Osteocyte (in vitro differentiated cells): ENCODE measurements at places on chromosomes 4 and X.

- DNase-seq: no peak
Observed at GRCh38 chrX:23327104-23327503, 7.5 kb upstream of the PTCHD1 start.

GRCh38 chr4:123853651-123854050 lies 457.1 kb downstream of the SPRY1 start:
- DNase-seq: no peak

DNA sequence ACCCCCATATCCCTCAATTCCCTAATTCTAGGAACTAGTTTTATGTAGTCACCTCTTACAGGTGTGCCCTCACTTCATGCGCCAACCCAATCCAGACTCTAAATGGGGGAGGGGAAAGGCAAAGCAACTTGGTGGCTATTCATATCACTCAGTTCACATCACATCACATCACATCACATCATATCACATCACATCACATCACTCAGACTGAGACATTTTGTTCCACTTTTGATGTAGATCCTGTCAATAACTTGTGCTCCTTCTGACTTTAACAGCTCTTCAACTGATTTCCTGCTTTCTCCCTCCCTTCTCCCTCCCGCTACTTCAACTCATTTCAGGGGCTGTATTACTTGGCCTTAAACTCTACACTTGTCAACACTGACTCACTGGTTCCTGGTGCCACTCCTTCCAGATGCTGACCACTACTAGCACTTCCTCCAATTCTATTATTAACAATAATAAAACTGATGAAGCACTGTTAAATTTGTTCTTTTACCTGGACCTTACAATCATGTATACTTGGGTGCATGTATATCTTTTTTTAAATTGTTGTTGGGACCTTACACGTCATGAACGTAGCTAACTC lies 29.1 kb upstream of the PLS3 start:
- no peak for DNase-seq

- no peak for DNase-seq
Observed at GRCh38 chr4:107931775-107932321, 499 bp downstream of the CYP2U1 start.

GRCh38 chrX:38206542-38206941 lies 14.1 kb downstream of the SRPX start:
- DNase-seq: no peak

- DNase-seq: no peak
Observed at GRCh38 chrX:9525511-9526248, 60.8 kb downstream of the TBL1X start.

DNA sequence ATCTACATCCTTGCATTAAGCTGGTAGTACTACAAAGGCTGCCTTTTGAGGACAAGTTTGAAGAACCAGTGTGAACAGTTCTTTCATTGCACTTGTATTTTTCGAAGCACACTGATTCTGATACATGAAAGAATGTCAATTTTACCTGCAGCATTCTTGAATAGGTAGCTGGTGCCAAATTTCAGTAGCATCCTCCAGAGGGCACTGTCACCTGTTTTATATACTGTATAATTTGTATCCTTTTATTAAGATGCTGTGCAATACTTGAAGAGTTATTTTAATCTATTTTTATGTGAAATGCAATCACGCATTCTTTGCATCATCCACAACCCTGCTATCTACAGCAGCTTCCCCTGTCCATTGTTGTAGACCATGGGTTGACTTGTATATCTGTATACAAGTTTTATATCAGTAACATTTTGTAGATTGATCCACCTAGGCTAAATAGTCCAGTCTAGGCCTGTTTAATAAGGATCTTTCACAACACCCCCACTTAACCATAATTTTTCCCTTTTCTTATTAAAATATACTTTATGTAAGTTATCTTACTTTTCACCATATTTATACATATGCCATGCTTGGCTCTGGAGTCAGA lies 325.7 kb downstream of the PCDH7 start:
- no peak for DNase-seq

DNA sequence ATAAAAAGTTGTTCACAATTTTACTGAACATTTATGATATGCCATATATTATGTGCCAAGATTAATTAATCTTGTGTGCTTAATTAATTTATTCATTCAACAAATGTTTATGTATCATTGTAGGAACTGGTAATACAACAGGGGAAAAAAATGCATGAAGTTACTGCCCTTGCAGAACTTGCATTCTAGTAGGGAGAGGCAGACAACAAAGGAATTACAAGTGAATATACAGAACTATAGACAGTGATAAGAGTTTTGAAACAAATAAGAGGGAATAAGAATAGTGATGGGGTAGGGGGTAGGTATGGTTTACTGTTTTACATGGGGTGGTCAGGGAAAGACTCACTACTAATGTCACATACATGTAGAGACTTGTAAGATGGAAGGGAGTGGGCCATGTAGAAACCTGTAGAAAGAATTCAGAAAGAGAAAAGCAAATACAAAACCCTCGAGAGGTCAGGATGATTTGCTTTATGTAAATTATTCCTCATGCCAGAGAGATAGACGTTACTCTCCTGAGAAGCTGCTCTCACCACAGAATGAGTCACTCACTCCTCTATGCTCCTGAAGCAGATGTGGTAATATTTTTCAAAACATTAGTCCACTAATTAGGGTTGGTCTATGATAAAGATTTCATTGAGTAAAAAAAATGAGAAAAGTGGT lies 855.0 kb upstream of the GRID2 start:
- no peak for DNase-seq
